Central memory CD8-positive, alpha-beta T cell (primary cell): ENCODE measurements at places on chromosomes 4 and X.

- DNase-seq = no peak
Measured at GRCh38 chr4:17523662-17524061, 8.7 kb downstream of the CLRN2 start.

- DNase-seq = no peak
Measured at GRCh38 chrX:101693476-101693875, 33.8 kb upstream of the ARMCX2 start.

GRCh38 chr4:106266201-106266600, 49.8 kb downstream of the TBCK start:
- no peak for DNase-seq

GRCh38 chrX:77223046-77223445, 224.1 kb upstream of the FGF16 start:
- no peak for DNase-seq

- no peak for DNase-seq
Measured at GRCh38 chr4:139014371-139015268, 961 bp upstream of the NOCT start.

DNA sequence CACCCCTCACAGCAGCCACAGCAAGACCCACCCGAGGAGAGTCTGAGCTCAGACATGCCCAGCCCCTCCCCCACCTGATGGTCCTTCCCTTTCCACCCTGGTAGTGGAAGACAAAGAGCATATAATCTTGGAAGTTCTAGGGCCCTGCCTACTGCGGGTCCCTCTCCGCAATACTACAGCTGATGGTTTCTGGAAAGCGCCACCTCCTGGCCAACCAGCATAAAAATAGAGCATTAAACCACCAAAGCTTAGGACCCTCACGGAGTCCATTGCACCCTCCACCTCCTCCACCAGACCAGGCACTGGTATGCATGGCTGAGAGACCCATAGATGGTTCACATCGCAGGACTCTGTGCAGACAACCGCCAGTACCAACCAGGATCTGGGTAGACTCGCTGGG, 78.2 kb downstream of the SH3BGRL start:
- DNase-seq = no peak

- DNase-seq = no peak
Measured at GRCh38 chr4:11039634-11040131, 355.1 kb upstream of the CLNK start.
